NCI-H1417 treated with DMSO at 0.1 percent for 48 hours (cell line): ENCODE measurements at places on chromosomes 13 and 19.

DNA sequence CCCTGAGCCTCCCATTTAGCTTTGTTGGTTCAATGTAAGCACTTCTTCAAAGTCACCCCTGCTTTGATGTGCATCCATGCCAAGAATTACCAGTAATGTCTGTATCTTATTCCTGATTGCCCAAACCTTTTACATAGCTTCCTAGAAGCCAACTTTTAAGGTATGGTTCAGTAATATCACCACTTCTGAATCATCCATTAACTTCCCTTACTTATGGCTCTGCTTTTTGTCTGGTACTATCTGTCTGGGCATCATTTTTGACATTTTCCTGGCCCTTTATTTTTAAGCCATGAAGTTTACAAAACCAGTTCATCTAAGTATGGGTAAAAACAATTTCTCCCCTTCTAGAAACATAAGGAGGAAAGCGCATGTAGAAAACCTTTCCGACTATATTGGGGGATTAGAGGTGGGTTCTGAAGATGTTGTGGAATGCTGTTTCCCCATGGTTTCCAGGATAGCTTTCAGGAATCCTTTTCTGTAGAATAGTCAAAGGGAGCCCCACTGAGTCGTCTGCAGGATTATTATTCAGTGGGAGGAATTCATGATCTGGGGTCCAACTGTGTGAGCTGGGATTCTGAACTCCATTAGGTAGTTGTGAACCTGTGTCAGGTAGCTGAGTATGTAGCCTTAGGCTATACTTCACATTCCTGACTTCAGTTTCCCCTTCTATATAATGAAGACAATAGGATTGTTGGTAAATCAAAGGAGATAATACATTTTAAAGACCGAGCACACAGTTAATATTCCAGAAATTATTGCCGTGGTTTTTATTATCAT lies 163.8 kb downstream of the SUCLA2 start:
- no peak for DNase-seq

- DNase-seq, result no peak
Measured at GRCh38 chr13:76213423-76213904, 577.3 kb downstream of the LMO7 start.

DNA sequence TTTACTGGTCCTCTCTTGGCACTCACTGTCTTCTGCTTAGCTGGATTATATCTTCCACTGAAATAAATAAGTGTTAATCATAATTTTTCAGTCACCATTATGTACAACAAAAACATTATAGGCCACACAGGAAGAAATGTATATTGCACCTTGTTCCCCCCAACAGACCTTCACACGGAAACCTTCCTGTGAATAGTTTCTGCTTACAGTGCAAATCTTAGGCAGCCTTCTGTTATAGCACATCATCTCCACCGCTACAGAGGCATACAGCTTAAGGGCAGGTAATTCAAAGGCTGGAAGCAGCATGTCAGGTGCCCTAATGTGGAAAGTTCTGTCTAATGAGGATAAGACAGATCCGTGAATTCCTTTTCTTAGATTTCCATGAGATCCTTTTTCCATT lies 16.9 kb upstream of the SOHLH2 start:
- no peak for DNase-seq

DNA sequence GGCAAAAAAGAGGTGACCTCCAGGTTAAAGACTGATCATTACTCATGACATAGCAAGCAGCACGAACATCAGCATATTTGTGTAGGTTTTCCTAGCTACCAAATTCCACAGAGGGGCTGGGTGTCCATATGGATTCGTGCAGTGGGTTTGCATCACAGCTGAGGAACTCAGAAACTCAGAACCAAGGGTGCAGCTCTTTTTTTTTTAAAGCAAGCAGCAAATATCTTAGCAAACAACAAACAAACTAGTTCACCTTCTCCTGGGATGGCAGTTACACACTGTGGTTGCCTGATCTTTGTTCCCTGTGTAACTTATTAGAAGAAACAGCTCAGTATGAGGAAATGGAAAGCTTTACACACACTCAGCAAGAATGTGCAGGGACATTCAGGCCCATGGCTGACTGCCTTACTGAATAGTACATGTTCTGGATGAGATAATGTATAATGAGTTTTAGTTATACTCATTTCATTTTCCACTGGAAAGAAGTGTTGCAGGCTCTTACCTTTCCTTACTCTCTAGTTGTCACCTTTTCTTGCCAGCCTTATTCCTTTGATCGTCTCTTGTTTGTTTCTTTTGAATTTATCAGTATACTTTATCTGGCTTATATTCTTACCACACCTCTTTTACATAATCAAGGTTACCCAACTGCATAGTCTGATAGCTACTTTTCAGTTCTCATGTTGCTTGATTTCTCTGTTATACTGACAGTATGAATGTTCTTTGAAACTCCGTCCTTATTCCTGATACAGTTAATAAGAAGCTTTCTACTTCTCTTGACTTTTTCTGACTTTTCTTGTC lies 4.3 kb downstream of the NDFIP2 start:
- no peak for DNase-seq

DNA sequence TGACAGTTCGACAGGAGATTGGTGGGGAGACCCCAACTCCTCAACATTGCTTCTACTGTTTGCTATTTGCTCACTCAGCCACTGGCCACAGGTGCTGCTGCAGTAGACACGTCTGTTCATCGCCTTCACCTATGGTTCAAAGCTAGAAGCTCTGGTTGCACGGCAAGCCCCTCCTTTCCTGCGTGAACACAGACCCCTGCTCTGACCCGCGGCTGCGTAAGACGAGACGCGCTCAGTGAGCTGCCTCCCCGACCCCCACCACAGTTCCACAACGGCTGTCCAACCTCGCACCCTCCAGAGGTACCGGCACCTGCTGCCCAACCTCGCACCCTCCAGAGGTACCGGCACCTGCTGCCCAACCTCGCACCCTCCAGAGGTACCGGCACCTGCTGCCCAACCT lies 6.8 kb downstream of the RASA3 start:
- no peak for DNase-seq

DNA sequence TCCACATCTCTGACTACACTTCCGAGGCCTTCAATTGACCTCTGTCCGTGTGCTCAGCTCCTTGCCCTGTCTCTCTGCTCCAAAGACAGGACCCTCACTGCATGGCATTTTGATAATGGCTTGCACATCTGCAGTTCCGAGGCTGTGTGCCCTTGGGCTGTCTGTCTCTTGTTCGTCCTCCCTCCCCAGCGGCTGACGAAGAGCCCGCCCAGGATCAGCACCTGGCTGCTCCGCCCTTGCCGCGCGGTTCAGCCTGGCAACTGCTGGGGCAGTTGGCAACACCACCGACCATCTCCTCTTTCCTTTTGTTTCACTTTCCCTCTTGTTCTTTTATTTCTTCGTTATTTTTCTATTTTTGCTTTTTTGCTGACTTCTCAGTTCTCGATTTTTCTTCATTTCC lies 270.4 kb downstream of the TEX29 start:
- DNase-seq, result no peak

GRCh38 chr13:28485097-28485496 lies 9.8 kb downstream of the FLT1 start:
- DNase-seq, result no peak
